ENCODE measurements at places on chromosomes 1 and 21.
A peak's percentile ranks its signal among the peaks of the same experiment; 100 is the strongest.

GRCh38 chr1:111716333-111716732 is 22.9 kb downstream of the INKA2 start:
- DNase-seq = no peak

- DNase-seq = no peak
These were observed 244.7 kb downstream of the PTPRU start for GRCh38 chr1:29481031-29481430.

- no peak for DNase-seq
These were observed 209.5 kb downstream of the GRIK1 start for GRCh38 chr21:29730281-29730680.

DNA sequence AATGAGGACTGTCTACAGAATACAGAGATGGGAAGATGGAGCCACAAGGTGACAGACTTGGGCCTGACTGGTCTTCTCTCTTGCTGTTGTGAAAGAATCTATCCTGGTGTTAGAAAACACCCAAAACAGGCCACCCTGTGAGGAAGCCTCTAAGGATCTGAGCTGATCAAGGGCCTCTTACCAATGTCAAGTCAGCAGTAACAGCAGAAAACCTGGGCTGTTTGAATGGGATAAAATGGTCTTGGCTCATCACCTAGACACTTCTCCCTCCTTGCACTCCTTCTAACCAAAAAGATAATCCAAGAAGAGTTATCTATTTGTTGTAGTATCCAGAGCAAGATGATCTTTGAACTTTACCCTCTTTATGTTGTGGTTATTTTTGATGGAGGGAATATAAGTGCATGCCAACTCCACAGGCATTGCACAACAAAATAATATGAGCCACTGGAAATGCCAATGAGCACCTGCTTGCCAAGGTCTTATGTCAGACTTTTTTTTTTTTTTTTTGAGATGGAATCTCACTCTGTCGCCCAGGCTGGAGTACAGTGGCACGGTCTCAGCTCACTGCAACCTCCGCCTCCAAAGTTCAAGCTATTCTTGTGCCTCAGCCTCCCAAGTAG is 32.8 kb upstream of the ZNF281 start:
- no peak for DNase-seq

GRCh38 chr1:151790940-151791651 is 796 bp upstream of the TDRKH start:
- peak; percentile 51 for DNase-seq

DNA sequence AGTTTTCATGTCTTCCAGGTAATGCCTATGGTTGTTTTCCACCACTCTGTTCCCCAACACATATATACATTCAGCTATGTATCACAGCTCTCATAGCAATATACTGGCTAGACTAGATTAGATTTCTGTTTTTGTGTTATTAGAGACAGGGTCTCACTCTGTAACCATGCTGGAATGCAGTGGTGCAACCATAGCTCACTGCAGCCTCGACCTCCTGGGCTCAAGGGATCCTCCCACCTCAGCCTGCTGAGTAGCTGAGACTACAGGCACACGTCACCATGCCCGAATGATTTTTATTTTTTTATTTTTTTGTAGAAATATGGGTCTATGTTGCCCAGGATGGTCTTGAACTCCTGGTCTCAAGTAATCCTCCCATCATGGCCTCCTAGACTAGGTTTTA is 37.7 kb downstream of the SYNJ1 start:
- DNase-seq = no peak

- no peak for DNase-seq
These were observed 340.4 kb downstream of the DISC1 start for GRCh38 chr1:231966983-231967382.

- DNase-seq = no peak
These were observed 32.9 kb downstream of the FCRL5 start for GRCh38 chr1:157519451-157519850.

DNA sequence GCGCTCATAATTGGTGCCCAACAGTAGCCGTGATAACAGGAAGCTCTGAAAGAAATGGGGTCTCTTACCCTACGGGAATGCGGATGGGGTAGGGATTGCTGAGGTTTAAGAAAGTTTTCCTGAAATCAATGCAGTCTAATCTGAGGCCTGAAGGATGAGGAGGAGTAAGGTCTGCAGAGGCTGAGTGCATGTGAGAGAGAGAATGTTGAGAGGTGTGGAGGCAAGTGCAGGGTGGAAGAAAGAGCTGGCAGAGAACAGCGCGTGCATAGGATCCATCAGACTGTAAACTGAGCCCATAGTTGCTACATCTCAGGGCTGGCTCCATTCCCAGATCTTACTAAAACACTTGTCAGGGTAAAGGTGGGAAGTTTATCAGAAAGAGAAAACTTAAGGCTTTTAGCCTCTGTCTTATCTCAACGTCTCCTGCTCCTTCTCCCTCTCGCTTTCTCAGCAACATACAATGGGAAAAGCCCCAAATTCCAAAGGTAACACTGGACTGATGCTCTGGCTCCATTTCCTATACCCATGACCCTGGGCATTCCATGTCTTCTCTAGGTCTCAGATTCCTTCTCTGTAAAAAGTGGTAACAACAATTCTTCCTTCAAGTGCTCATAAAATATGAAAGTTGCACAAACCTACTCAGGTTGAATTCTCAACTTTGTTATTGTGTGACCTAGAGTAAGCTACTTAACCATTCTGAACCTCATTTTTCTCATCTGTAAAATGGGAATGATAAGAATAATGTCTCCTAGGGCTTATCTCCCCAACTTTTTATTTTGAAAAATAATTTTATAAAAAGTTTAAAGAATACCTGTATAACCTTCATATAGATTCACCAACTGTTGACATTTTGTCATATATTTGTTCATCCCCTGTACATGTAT is 75.2 kb downstream of the SH3GLB1 start:
- no peak for DNase-seq

GRCh38 chr1:108077991-108078390 is 113.0 kb upstream of the VAV3 start:
- DNase-seq = no peak

DNA sequence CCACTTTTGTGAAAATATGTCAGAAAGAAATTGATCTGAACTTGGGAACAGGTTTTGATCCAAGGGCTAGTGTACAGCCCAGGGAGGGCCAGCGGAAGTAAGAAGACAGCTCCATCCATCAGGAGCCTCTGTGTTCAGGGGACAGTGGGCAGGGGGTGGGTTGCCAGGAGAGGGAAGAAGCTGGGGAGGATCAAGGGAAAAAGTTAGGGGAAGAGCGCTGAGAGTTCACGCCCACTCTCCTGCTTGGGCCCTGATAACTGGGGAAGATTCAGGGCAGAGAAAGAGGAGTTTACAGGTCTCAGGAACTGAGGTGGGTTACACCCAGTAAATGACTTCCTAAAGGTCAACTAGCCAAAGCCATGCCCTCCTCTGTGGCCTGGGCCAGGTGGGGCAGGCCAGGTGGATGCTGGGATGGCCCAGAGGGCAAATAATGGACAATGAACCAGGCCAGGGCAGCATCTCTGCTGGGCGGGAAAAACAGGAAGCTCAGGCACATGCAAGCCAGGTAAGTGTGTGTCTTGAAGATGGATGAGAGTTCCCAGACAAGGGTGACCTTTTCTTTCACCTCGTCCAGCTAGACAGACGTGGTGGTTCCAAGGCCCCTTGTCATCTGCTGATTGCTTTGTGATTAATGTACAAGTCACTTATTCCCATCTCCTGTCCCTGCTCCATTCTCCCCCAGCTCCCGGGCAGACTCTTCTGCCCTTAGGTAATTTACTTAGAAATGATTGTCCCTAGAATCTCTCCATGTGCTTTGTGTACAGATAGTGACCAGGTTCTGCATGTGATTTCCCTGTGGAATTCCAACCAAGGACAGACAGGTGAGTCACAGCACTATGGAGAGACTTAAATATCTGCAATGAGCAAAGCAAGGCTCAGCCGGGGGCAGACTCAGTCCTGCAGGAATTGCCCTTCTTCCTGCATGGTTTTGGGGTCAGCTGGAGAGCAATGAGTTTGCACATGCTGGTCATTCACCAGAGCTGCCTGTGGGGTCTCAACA is 57.0 kb downstream of the MDM4 start:
- no peak for DNase-seq

DNA sequence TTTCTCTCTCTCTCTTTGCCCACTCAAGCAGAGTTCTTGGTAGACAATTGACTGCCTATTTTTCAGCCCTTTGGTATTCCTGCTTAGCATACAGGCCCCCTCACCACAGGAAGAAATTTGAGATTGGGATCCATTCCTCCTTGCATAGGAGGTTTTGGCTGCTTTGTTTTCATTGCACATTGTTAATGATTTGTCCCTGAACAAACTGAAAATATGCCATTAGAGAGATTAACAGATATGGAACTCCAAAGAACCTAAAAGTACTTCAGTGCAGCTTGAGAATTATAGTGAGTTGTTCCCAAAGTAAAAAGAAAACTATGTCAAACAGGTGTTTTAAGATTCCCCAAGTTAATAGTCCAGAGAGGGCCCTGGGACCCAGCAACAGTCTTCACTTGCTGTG is 200.0 kb downstream of the TTLL7 start:
- DNase-seq = no peak

GRCh38 chr21:41961753-41962152 is 7.9 kb upstream of the C2CD2 start:
- DNase-seq = no peak

DNA sequence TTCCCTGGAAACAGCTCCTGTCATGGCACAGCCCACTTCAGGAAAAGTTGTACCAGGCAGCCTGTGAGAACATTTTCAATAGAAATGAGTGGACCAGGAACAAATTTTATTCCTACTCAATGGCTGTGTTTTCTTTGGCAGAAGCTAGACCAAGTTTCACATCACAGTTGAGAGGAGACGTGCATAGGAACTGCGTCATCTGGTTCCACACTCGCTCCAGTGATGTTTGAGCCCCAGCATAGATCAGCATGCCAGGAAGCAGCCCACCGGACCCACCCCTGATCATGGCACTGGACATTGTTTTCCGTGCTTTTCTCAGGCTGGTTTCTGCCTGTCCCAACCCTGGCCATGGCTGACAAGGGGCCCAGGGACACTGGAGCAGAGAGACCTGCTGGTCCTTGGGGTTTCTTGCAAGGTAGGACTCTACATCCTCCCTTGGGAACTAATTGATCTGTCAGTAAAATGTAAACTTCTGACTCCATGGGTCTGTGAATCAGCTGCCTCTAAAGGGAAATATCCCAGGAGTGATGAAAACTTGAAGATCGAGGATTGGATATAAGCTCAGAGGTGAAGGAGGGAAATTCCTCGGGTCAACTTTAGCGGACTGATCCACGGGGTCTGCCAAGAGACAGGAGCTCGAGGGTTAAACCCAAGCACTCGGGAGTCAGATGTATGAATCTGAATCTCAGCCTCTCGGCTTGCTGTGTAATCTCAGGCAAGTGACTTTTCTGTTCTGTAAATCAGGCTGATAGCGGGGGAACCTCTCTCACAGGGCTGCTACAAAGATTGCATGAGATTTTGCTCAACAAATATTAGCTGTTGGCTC is 35.7 kb downstream of the NEK2 start:
- no peak for DNase-seq

- no peak for DNase-seq
These were observed 22.1 kb upstream of the PRDX6 start for GRCh38 chr1:173454966-173455524.

GRCh38 chr1:229410692-229411433 is 23.0 kb downstream of the ACTA1 start:
- DNase-seq = peak; percentile 46

DNA sequence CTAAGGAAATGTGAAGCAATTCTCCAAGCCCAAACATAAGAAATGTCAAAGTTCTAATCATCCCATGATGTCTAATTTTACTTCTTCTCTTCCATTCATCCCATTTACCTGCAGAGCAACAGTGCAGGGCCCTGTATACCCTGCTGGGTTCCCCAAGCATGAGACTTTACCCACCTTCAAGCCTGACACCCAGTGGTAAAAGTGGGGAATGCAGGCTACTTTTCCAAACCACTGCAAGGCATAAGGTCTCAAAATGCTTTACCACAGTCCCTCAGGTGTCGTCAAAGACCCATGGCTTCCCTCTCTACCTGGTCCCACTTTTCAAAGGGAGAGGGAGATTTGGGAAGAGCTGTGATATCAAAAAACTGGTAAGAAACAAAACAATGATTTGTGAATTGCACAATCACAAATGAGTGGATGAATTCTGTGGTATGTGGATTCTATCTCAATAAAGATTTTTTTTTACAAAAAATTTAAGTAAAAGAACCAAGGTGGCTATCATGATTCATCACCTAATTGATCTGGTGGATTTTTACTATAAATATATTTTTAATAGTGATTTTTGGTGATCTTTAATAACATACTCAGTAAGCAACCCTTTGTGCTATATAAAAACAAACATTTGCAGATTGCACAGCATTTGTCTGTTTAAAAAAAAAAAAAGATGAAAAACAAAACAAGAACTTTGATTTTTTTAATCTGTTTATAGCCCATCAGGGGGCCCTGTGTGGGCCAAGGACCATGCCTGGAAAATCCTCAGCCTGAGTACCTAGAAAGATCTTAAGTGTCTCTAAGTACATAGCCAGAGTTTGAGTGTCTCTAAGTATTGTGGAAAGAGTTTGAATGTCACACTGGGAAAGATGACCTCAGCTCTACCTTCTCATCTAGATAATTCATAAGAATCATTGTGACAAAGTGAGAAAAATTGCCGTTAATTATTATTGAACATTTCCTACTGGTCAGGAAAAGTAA is 73.1 kb upstream of the GJB5 start:
- peak; percentile 82 for DNase-seq

- DNase-seq = no peak
These were observed 17.7 kb downstream of the FOXJ3 start for GRCh38 chr1:42317308-42317707.

DNA sequence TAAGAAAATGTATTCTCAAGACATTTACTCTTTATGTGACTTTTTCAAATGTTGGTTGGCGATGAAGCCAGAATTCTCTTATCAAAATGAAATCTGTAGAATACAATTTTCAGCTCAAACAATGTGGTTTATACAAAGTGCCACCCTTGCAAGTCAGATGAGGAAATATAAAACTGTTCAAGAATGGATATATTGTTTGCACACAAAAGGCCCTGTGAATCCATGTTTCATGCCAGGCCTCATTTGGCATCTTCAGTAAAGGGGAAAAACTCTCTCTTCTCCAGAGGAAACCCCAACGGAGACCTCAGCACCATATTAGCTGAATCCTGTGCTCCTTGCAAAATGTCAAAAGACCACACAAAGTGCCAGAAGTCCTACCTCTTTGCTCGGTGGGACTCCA is 310.4 kb downstream of the RRAGC start:
- no peak for DNase-seq

GRCh38 chr21:31111093-31111492 is 72.8 kb upstream of the KRTAP19-8 start:
- no peak for DNase-seq

Data from K562 (cell line).